Activated CD4-positive, alpha-beta T cell treated with anti-CD3 and anti-CD28 coated beads for 1 hour (primary cell): ENCODE measurements at places on chromosomes 3 and 15.

- DNase-seq, result no peak
Observed at GRCh38 chr15:61623746-61624145, 394.6 kb upstream of the RORA start.

- no peak for DNase-seq
Observed at GRCh38 chr3:16071206-16071605, 103.3 kb upstream of the GALNT15 start.

GRCh38 chr3:51934991-51935885, 6.5 kb downstream of the RRP9 start:
- no peak for DNase-seq

- no peak for DNase-seq
Observed at GRCh38 chr15:61083081-61083787, 145.9 kb downstream of the RORA start.

DNA sequence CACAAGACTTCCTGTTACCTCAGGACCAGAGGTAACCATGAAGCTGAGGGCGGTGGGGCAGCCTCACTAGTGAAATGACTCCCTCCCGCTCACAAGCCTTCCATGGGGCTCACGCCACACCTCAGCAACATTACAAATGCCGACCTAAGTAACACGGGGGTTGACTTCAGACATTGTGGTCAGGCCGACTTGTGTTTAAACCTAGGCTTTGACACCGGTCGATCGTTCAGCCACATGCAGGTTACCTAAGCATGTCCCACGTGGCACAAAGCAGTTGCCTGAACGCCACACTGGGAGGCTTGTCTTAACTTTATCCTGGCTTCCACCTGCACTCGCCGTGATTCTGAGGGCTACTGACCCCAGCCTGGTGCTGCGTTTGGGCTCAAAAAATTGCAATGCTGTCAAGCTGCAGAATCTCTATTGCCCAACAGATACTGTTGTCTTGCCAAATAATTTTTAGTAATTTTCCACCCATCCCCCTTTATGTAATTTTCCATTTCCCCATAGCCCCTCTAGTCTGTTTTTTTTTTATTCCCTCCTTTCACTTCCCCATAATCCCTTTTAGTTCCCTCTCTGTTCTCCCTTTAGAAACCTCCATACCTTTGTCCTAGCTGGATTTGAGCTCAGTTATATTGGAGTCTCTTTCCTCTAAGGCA, 158.6 kb upstream of the RGMA start:
- no peak for DNase-seq

DNA sequence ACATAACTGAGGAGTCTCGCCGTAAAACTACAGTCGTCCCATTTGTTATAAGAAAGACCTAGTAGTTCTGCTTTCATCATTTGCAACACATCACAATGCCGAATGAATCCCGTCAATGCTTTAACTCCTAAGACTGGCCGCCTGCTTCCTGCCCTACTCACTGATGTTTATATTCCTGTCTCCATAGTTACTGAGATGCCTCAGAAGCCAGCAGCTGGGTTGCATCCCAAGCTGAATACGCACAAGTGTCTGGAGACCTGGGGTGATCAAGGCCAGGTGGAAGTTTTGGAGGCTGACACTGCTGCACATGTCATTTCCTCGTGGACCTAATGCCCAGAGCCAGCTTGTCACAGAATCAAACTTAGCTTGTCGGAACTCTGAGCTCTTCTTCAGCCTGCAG, 95.2 kb upstream of the UBE2E1 start:
- DNase-seq, result no peak

GRCh38 chr15:34709866-34710265, 44.9 kb downstream of the GJD2 start:
- no peak for DNase-seq

DNA sequence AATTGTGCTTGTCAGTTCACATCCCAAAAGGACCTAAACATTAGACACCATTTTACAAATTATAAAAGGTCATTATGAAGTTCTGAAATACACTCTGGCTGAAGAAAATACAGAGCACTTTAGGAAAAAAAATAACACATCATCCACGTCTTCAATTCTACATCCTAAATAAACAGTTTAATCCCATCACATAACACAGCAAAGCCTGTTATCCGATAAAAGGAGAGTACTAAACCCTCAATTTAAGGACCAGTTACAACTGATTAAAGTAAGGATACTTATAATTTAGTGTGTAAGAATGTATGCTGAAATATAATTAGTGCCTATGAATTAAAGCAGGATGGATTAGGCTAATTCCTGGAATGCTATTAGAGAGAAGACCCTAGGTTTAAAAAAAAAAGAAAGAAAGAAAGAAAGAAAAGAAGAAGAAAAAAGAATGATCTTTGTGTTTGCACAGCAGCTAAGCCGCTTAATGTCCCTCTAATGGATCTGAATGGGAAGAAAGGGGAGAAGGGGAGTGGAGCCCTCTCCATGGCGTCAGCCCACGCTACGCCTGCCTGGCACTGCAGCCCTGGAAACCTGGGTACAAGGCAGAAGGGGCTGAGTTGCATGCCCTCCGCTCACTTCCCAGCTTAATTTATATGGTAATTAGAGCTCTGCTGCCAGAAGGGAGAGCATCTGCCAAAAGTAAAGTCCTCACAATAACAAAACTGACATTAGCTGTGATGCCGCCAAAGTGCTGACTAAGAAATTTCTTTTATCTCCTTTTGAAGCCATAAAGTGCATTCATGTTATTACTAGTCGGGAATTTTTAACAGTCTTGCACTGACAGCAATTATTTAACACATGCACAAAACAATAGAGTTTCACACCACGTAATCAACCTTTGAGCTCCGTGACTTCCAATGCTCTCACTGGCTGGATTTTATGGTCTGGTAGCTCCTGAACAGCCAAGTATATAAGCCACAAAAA, 90.0 kb downstream of the FSIP1 start:
- DNase-seq, result no peak

DNA sequence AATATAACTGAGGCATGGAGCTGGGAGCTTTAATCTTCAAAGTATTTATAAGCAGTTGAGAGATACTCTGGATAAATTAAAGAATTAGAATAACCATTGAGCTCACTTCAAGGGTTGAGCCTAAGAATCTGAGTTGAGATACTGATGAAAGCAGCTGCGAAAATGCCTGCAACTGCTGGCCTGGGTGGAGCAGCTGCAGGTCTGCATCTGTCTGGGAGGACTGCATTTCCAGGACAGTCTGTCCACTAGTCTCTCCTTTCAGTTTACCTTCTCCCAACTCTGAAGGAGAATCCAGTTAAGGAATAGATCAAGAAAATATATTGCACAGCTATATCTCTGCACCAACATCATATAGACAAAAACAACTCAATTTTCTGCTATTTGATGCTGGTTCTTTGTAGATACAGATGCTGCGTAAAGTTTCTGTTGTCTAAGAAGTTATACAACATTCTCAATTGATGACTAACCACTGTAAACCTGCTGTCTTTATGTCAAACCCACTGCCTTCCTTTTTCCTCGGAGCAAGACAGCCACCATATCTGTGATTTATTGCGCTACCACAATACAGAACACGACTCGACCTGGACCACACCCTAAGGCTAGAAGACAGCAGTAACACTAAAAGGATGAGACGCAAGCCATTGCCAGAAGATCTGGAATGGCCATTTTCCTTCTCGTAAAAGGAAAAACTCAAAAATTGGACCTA, 245.1 kb downstream of the MAGI1 start:
- DNase-seq, result no peak

DNA sequence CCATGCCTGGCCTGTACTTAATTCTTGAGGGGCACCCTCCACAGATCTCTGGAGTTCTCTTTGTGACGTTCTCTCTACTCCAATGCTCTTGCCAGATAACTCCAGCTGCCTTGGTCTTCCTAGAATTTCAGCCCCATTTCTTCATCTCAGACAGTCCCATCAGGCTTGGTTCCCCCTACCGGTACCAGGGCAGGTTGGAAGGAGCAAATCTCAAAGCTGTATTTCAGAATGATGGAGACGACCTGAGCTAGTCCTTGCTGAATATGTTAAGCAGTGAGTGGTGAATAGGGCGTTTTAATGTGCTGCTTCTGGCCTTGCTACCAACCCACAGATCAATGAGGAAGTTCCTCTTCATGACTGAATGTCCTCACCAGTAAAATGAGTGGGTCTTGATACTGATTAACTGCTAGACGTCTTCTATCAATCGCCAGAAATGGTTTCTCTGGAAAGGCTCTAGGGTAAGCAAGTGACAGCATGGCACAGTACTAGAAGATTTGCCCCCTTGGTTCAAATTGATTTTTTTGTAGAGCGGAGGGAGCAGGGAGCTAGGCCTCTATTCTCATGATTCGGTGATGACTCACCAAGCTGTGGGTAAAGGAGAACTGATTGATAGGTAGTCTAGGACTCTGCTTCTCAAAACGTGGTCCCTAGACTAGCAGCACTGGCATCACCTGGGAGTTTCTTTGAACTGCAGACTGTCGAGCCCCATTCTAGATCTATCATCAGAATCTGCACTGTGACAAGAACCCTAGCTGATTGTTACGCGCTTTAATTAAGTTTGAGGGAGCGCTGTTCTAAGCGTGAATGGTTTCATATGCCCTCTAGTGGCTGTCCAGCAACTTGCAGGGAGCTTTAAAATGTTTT, 67.8 kb downstream of the UBP1 start:
- no peak for DNase-seq

GRCh38 chr3:11220230-11220629, 52.0 kb upstream of the ATG7 start:
- DNase-seq, result no peak
